ENCODE measurements at places on chromosomes 7 and 10.

DNA sequence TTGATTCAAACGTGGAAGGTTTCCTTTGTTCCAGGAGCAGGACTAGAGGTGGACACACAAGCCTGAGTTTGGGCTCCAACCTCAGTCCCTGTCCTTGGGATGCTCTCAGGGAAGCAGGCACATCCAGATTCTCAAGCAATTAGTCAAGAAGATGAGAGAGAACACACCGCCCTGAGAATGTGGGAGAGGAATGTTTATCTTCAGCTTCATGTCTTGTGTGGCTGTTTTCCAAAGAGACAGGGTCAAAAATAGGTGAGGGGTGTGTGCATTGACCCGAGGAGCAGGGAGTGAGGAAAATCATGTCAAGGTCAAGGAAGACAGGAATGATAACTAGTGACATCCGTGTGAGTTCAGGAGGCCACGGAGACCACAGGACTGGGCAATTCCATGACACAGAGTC lies 472.2 kb upstream of the C7orf33 start:
- DNase-seq, result no peak

- no peak for DNase-seq
These were observed 5.8 kb upstream of the CPA1 start for GRCh38 chr7:130374507-130374906.

- no peak for DNase-seq
These were observed 39.5 kb downstream of the PKD1L1 start for GRCh38 chr7:47908720-47909119.

DNA sequence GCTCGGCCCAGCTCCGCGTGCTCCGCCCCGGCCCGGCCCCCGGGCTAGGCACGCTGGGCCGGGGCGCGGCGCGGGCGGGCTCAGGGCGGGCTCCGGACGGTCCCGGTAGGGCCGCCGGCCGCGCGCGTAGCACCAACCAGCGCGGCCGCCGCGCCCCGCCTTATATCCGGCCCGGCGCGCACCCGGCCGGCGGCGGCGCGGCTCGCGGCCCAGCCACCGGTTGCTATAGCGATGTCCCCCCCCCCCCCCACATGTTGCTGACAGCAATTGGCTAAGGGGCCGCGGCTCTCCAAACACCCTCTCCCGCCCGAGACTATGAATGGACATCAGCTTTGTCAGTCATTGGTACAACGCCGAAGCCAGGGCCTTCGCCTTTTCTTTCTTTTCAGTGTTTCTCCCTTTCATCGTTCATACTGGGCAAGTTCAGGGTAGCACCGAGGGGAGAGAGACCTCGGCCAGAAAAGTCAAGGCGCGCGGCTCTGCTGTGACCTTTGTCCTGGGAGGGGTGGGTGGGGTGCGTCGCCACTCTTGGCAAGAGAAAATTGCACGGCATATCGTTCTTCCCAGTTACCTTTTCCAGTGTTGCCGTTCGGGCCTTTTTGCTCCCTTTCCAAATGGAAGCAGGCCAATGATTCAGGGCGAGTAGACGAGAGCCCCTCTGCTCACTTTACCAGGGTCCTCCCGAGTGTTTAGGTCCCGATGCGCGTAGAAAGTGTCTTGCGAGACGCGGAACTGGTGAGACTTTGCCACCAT lies 354.2 kb downstream of the DNAJB6 start:
- no peak for DNase-seq

GRCh38 chr10:79331709-79332108 lies 15.6 kb upstream of the PPIF start:
- DNase-seq, result peak; percentile 48

GRCh38 chr10:84329986-84330651 lies 1.7 kb downstream of the CCSER2 start:
- DNase-seq, result no peak

- DNase-seq, result no peak
These were observed 307.7 kb upstream of the NFE2L3 start for GRCh38 chr7:25844102-25844870.

DNA sequence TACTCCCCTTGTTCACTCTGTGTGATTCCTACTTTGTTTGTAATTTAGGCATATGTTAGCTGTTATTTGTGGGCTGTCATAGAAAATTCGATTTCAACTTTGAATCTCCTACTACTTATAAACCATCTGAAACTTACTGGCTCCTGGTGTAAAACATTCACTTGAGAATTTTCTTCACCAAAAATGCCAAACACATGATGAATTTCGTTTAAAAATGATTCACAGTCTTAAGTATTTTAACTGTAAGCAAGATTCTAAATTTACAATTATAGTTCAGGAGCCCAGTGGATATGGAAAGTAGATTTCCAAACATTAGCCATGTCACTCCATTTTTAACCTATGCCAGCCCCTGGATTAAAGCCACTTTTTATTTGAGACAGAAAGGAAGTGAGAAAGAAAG lies 3.1 kb downstream of the CPED1 start:
- no peak for DNase-seq

DNA sequence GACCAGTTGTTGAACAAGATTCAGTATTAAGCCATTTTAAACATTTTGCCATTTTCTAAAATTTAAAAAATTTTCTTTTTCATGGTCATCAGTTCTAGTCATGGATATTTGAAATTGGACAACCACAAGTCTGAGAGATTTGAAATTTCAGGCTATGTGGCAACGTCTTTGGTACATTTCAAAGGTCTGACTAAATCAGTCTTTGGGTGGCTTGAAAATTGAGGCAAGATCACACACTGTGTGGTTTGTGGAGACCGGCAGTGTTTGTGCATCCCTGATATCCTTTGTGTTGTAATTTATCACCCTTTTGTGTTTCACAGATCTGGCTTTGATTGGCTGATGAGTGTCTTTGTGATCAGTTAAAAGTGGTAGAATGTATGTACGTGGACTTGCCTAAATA lies 35.7 kb downstream of the CCAR1 start:
- no peak for DNase-seq

All from stimulated activated CD8-positive, alpha-beta memory T cell treated with anti-CD3 and anti-CD28 coated beads, Interleukin-2, amount 100 ng/mL, for 1 hour (primary cell).